Activated CD8-positive, alpha-beta memory T cell treated with anti-CD3 and anti-CD28 coated beads, Interleukin-2, amount 10 ng/mL, durations not matched to agents 7 days and 5 days (primary cell): ENCODE measurements at places on chromosomes 6 and 20. TPM values are rescaled to one million over a fixed set of nuclear protein-coding genes. Genes with fewer than 3 reads are reported as not detected.

ID1 gene
- not detected for total RNA-seq

SLC17A3 gene
- total RNA-seq: 0.76 TPM

DNA sequence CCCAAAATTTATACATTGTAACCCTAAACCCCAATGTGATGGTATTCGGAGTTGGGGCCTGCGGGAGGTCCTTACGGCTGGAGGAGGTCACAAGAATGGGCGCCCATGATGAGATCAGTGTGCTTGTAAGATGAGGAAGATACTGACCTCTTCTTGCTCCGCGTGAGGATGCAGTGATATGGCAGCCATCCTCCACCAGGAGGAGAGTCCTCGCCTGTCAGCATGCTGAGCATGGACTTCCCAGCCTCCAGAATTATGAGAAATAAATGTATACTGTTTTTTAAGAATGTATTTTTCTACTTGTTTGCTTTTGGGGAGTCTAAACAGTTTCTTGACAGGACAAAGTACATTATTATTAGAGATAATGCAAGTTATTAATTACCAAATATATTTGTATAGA, 8.7 kb upstream of the SYNDIG1 start:
- DNase-seq: no peak

DNA sequence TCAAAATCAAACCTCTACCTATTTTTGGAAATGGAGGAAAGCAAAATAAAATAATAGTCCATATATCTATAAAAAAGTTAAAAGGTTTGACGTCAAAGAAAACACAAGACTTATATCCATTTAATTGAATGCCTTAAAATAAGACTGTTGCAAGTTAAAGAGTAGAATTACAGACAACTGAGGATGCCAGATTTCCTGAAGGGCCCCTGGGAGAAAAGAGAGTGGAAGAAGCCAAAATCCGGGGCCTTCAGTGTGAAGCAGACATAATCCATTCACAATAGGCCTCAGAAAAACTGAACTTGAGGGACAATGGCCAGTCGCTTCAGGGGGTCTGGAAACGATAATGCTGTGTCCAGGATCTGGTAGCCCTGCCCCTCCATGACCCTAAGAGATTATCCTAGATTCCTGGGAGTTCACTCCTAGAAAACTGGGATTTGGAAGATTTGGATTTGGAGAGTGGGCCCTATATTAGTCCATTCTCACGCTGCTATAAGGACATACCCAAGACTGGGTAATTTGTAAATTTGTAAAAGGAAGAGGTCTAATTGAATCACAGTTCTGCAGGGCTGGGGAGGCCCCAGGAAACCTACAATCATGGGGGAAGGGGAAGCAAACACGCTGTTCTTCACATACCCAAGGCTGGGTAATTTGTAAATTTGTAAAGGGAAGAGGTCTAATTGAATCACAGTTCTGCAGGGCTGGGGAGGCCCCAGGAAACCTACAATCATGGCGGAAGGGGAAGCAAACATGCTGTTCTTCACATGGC, 94.0 kb upstream of the SLC2A12 start:
- no peak for DNase-seq

DNA sequence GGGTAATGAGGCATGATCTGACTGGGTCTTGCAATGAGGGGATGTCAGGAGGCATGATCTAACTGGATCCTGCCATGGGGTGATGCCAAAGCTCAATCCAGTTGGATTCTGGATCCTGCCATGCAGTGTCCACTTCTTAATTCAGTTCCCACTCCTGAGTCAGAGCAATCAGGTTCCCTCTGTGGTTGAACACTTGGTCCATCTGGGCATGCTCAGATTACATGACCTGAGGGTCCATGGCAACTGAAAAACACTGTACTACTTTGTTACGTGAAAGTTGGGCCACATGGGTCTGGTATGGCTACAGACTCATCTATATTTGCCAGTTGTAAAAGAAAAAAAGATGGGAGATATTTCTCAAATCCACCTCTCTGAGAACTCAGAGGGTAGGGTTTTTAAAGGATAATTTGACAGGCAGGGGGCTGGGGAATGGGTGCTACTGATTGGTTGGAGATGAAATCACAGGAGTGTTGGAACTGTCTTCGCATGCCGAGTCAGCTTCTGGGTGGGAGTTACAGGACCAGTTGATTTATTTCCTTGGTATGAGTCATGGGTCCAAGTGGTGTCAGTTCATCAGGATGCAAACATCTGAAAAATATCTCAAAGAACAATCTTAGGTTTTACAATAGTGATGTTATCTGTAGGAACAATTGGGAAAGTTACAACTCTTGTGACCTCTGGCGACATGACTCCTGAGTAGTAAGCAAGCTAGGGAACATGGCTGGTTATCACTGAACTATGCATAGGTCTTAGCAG, 21.6 kb downstream of the C6orf163 start:
- DNase-seq: no peak
